Activated naive CD4-positive, alpha-beta T cell treated with anti-CD3 and anti-CD28 coated beads, Interleukin-2, amount 10 ng/mL, durations not matched to agents 5 hours and 36 hours (primary cell): ENCODE measurements at places on chromosomes 16 and 17. TPM values are rescaled to one million over a fixed set of nuclear protein-coding genes. Genes with fewer than 3 reads are reported as not detected.

The TCAP gene
- total RNA-seq, result 2.0 TPM

The CACNA1H gene
- total RNA-seq, result 1.9 TPM

The DPEP1 gene
- not detected for total RNA-seq

The SGSH gene
- 47.9 TPM for total RNA-seq

The NSMCE1 gene
- 97.4 TPM for total RNA-seq

The CD300A gene
- total RNA-seq, result 44.2 TPM

The KRTAP4-4 gene
- not detected for total RNA-seq

The KRT40 gene
- not detected for total RNA-seq

The CNTD1 gene
- total RNA-seq, result not detected

The PRSS36 gene
- total RNA-seq, result 2.0 TPM

The PPP1R27 gene
- total RNA-seq, result not detected

The APOBR gene
- 20.3 TPM for total RNA-seq

The GPR179 gene
- not detected for total RNA-seq

The SLC12A3 gene
- total RNA-seq, result not detected
